ENCODE measurements at places on chromosomes 16 and 17. TPM values are rescaled to one million over a fixed set of nuclear protein-coding genes. Genes with fewer than 3 reads are reported as not detected.

The C16orf92 gene
- 0.56 TPM for polyA plus RNA-seq

DNA sequence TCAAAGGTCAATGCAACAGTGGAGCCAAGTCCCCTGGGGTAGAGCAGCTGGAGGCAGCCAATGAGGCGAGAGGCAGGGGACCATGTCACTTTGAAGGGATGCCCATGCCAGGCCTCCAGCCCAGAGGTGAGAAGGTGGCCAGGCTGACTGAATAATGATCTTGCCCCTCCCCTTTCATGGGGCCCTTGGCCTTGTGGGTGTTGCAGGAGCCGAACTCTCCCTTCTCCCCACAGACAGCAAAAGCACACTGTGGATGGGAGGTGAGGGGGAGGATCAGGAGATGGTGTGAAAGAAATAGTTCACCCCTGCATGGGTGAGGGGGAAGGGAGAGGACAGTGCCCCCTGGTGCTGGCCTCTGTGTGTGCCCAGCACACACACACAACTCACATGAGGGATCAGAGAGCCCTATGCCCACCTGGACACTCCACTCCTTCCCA, 15.8 kb upstream of the TBX21 start:
- H3K36me3 ChIP-seq: no peaks in the 10 kb centered on the region
- peak; percentile 37 for DNase-seq
- H3K4me1 ChIP-seq: peaks cover 25% of the 10 kb centered on the region
- H3K27me3 ChIP-seq: peaks cover 38% of the 10 kb centered on the region
- no peak overlapping the region for H3K27ac ChIP-seq
- H3K4me3 ChIP-seq: no peak overlapping the region

The ZSCAN10 gene
- polyA plus RNA-seq: 220 TPM

- peaks cover 24% of the 10 kb centered on the region for H3K4me1 ChIP-seq
- no peak for DNase-seq
- no peak overlapping the region for H3K27ac ChIP-seq
- peaks cover 11% of the 10 kb centered on the region for H3K36me3 ChIP-seq
- no peaks in the 10 kb centered on the region for H3K27me3 ChIP-seq
Observed at GRCh38 chr17:7587420-7588151, 2.3 kb downstream of the SOX15 start.

- no peak overlapping the region for H3K27ac ChIP-seq
- peaks cover under 1% of the 10 kb centered on the region for H3K4me1 ChIP-seq
- no peaks in the 10 kb centered on the region for H3K27me3 ChIP-seq
- DNase-seq: no peak
Observed at GRCh38 chr17:15185625-15185991, 79.5 kb downstream of the PMP22 start.

The HID1 gene
- 10.9 TPM for polyA plus RNA-seq

GRCh38 chr16:81514041-81514559, 69.5 kb downstream of the CMIP start:
- no peak for DNase-seq
- no peaks in the 10 kb centered on the region for H3K27me3 ChIP-seq
- H3K4me1 ChIP-seq: peaks cover 19% of the 10 kb centered on the region
- no peaks in the 10 kb centered on the region for H3K36me3 ChIP-seq
- no peak overlapping the region for H3K4me3 ChIP-seq

The ANKS4B gene
- polyA plus RNA-seq: 0.05 TPM

The PIMREG gene
- polyA plus RNA-seq: 81.7 TPM

The KRT12 gene
- not detected for polyA plus RNA-seq

The CSH2 gene
- 0.43 TPM for polyA plus RNA-seq

The MEOX1 gene
- polyA plus RNA-seq: not detected

The CARD14 gene
- polyA plus RNA-seq: not detected

DNA sequence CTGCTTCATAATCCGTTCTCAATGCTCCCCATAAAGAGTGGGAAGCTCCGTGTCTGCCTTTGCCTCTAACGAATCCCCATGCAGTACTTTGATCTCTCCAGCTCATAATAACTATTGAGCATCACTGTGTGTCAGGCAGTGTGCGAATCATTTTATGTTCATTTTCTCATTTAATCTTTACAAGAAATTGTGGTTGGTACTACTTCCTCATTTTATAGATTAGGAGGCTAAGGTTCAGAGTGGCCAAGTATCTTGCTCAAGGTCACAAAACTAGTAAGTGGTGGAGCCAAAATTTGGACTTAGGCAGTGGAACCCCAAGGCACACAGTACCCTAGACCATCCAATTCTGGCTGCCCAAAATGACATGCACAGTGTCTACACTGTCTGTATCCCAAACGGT, 44.8 kb downstream of the ABCC12 start:
- no peaks in the 10 kb centered on the region for H3K4me1 ChIP-seq
- no peak for DNase-seq
- no peak overlapping the region for H3K4me3 ChIP-seq
- no peak overlapping the region for H3K27ac ChIP-seq

DNA sequence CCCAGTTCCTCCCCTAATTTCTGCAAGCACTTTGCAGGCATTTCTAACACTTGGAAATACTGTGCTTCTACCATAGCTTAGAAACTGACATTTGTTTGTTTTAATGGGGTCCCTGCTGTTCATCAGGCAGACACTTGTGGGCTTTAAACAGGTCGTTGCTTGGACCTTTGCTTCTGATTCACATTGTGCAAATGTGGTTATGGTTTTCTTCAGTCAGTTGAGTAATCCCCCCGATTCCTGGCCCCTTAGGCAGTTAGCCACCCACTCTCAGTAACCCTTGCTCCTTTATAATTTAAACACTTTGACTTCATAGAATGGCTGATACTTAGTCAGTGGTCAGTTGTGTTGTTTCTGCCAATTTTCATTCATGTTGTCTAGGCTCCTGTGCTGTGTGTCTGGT, 39.4 kb downstream of the SLC47A1 start:
- H3K27ac ChIP-seq: no peak overlapping the region
- no peak for DNase-seq
- H3K27me3 ChIP-seq: no peaks in the 10 kb centered on the region
- H3K36me3 ChIP-seq: no peaks in the 10 kb centered on the region
